ENCODE measurements at places on chromosomes 3 and 15.

GRCh38 chr3:9916734-9917680 lies at the start of gene IL17RC:
Gene IL17RC (plus strand): TSS chr3:9917098. CDS start chr3:9917316, 218 bp downstream.
- DNase-seq = peak; percentile 88

GRCh38 chr3:52028572-52028971 lies 27.8 kb downstream of the DUSP7 start:
- peak; percentile 92 for DNase-seq

DNA sequence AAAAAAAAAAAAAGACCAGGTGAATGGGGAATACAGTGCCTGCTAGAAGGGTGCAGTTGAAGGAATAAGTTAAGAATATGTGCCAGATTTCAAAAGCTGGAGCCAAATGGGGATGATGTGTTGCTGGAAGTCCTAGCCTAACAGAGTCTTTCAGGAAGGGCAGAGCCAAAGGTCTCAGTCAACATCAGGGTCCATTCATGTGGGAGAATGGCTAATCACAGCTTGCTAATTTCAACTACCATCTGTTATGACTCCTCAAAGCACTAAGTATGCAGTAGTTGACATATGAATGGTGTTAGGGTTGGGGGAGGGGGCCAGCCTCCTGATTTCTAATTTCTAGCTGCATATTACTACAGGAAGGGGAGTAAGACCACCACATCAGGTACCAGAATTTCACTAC lies 4.4 kb downstream of the ZBTB38 start:
- DNase-seq = no peak

DNA sequence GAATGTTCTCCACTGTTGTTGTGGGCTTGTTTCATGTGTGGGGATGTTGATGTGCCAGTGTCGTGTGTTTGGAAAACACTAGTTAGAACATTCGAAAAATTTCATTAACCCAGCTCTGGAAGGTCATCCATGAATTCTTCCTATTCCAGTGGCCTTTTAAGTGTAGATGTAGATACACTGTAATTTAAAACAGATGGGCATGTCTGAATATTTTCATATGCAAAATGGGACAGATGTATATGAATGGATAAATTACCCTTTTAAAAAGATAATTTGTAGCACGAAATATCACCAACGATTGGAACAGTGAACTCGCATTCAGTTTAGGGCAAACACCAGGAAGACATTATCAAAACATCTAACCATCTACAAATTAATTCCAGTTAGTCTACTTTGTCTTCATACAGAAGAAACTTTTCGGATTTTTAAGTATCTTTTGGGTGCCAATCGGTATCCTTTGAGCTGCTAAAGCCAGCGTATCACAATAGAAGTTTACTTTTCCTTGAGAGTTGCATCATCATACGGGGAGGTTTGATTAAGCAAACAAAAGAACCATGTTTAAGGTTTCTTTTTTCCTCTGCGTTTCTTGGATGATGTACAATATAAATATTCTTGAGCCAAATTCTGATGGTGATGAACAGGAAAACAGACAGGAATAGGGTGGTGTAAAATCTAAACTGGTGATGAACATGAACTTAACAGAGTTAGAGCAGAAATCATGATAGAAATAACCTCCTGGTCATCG lies 528.1 kb downstream of the FOXP1 start:
- no peak for DNase-seq

DNA sequence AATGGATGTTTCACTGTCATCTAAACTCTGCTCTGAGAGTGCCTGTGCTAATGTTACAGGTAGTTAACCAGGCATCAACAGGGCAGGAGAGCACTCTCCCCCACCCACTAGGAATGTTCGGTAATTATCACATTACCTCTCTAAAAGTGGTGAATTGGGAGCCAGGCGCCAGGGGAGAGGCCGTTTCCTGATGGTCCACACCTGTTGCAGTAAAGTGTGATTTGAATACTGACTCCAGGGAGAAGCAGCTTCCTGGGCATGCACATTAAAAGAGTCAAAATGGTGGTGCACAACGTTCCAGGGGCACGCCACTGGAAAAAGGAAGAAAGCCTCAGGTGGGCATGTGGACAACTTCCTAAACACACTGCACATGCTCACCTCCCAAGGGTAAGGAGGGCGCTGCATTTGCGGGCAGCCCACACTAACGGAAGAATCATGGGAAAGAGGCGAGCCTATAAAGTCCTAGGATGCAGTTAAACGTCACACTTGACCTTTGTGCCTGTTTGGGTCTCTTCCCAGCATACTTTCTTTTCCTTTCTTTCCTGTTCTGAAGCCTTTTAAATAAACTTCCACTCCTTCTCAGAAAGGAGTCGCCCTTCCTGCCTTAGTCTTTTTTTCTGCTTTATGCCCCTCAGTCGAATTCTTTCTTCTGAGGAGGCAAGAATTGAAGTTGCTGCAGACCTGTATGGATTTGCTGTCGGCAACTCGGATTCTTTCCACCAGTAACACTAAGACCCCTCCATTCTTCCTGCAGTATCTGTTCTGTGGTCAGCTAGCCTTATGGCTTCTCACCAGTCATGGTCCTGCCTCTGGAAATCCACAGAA lies 28.9 kb upstream of the GPD1L start:
- no peak for DNase-seq

DNA sequence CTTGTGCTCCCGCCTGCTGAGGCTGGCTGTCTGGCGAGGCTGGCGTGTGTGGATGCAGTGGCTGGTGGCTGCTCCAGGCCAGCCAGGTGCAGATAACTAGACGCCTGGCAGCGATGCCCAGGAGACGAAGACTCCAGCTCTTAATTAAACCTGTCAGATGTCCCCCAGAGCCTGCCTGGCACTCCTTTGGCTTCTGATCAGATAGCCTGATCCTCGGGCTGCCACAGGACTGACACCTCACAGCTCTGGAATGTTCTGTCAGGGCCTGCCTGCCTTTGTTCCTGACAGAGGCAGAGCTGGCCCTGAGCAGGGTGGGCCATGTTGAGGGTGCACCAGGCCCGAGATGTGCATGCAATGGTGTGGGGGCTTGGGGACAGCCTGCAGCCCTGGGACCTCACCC lies 36.5 kb downstream of the PLXNA1 start:
- no peak for DNase-seq

DNA sequence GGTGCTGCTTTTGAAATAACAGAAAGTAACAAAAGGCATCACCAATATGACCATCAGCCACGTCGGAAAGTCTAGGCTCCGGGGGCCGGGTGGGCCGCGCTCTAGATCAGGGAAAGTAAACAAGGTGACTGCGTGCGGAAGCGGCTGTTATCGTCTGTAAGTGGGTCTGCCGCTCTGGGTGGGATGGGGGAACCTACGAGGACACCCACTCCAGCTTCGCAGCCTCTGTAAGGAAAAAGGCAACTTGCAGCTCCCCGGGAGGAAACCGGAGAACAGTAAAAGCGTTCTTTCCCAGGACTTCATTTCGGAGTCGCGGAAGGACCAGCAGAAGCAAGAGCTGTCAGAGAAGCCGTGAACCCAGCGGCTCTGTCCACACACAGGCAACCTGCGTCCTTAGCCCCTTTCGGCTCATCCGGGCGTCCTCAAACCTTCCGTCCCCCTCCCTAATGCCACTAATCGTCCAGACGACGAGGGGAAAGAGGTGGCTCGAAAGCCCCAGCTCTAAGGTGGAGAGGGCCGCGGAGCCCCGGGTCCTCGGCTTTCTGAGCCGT lies 461 bp downstream of the XRN1 start:
- peak; percentile 25 for DNase-seq

- DNase-seq = no peak
Observed at GRCh38 chr15:74793135-74794028, 11.5 kb downstream of the CSK start.

DNA sequence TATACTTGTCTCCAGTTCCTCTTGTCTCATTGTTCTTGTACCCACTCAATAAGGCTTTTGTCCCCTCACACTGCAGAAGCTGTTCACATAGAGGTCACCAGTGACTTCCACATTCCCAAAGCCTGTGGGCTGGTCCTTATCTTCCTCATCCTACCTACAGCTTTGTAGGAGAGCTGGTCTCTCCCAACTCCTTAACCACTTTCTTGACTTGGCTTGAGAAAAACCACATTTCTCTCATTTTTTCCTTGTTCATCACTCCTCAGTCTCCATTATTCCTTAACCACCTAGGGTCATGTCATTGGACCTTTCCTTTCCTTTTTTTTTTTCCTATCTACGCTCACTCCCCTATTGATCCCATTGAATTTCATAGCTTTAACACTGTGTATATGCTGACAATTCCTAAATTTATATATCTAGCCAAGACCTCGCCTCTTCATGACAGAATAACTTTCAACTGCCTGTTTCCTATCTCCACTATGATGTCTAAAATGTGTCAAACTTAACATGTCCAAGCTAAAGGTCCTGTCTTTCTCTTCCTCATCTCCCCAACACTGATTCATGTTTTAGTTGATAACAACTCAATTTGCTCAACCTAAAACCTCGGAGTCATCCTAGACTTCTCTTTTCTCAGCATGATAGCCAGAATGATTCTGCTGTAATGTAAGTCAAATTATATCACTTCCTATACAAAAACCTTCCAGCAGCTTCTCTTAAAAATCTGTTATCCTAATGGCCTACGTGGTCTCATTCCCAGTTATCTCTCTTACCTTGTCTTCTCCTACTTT lies 49.5 kb downstream of the CEP63 start:
- no peak for DNase-seq

- DNase-seq = no peak
Observed at GRCh38 chr3:133662278-133662651, 524 bp upstream of the TOPBP1 start.

DNA sequence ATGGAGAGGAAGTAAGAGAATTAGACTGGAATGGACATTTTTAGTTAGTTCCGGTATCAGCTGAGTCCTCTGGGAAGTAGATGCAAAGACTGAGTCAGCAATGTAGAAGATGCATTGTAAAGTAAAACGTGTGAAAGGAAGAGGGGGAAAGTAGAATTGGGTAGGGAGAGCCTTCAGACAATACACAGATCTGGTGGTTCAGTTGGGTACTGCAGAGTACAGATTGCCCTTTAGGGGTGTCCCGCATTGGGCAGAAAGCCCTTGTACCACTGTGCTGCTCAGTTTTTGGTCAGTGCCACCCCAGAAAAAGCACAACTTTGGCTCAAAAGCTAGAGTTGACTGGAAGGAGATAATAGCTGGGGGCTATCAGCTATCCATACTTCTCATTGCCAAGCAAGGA lies 247.4 kb downstream of the KBTBD8 start:
- DNase-seq = no peak

DNA sequence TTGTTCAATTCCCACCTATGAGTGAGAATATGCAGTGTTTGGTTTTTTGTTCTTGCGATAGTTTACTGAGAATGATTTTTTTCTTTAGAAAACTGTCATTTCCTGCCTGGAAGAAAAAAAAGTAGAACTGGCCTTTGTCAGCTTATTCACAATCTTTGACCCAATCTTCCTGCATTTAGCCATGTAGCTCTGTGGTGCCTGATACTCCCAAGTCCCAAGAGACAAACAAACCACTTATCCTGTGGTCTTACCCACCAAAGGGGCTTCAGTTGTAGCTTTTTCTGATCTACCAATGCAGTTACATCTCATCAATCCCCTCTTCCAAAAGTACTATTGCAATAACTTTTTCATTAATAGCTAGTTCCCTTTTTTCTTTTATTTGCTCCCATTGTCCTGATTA lies 444.6 kb downstream of the GRM7 start:
- no peak for DNase-seq

- DNase-seq = no peak
Observed at GRCh38 chr3:145182196-145182911, 978.6 kb downstream of the PLOD2 start.

DNA sequence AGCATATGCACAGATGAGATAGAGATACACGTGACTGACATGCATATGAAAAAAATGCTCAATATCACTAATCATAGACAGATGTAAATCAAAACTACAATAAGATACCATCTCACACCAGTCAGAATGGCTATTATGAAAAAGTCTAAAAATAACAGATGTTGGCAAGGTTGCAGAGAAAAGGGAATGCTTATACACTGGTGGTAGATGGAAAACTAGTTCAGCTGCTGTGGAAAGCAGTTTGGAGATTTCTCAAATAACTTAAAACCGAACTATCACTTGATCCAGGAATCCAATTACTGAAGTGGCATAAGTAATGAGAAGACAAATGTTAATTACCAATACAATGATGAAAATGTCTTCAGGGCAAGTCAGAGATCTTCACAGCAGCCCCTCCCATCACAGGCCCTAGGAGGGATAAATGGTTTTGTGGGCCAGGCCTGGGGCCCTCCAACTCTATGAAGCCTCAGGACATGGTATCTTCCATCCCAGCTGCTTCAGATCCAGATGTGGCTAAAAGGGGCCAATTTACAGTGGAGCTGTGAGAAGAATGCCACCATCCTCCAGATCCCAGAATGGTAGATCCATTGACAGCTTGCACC lies 71.4 kb upstream of the PLSCR4 start:
- no peak for DNase-seq

- no peak for DNase-seq
Observed at GRCh38 chr15:76433798-76434400, 97.3 kb downstream of the ISL2 start.

GRCh38 chr15:49110158-49110944 lies 45.0 kb downstream of the COPS2 start:
- DNase-seq = no peak

- no peak for DNase-seq
Observed at GRCh38 chr3:69422751-69423150, 36.9 kb upstream of the FRMD4B start.

- no peak for DNase-seq
Observed at GRCh38 chr3:139534455-139534812, 5.1 kb downstream of the RBP1 start.

DNA sequence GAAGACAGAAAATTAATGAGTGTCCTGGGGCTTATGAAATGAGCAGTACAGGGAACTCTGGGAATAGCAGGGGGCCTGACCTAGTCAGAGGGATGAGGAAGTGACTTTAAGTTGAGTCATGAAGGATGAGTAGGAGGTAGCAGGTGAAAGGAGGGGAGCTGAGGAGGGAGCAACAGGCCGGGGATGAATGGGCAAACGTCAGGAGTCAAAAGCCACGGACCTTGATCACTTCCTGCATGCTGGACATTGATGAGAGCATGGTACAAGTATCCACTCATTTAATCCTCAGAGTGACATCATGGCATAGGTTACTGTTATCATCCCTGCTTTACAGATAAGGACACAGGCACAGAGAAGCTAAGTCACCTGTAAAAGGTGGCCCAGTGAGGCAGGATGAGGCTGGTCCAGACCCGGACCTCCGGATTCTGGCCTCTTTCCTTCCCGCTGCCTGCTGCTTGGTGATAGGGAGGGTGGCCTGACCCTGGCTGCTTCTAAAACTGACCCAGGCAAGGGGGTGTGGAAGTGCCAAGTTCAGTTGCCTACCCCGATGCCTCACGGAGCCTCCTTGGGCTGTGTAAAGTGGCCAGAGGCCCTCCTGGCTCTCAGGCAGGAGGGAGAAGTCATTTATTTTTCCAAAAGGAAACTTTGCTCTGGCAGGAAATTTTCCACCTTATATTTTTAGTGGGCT lies 7.6 kb downstream of the CORO2B start:
- no peak for DNase-seq

DNA sequence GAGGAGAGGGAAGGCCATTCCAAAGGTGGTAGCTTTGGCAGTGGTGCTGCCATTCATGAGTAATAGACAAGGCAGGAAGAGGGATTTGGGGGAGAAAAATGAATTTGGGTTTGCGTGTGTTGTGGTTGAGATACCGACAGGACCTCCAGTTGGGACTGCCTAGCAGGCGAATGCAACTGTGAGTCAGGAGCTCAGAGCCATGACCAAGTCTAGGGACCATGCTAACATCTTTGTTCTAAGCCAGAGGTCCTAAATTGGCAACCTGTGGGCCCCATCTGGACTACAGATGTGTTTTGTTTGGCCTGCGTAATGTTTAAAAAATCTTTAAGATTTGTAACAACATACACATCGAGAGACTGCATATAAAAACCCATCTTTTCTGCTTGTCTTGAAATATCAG lies 61.6 kb downstream of the SAMMSON start:
- no peak for DNase-seq

All from psoas muscle (tissue), 8 donors.